PC-9 (cell line): ENCODE measurements at places on chromosomes 2 and 18. TPM values are rescaled to one million over a fixed set of nuclear protein-coding genes. Genes with fewer than 3 reads are reported as not detected.

The TNFRSF11A gene
- total RNA-seq, result 6.3 and 6.7 TPM in 2 replicates

The TRPM8 gene
- total RNA-seq, result 0.48 and 2.1 TPM in 2 replicates

The EFR3B gene
- 0.20 TPM in 1 of 2 replicates, not detected in the other for total RNA-seq

The WDR75 gene
- 18.5 and 27.5 TPM in 2 replicates for total RNA-seq

- H3K4me1 ChIP-seq, result no peaks in the 10 kb centered on the region
- no peaks in the 10 kb centered on the region for H3K36me3 ChIP-seq
- H3K4me3 ChIP-seq, result no peak overlapping the region
- peak; percentile 37 for DNase-seq
- H3K27ac ChIP-seq, result no peak overlapping the region
Observed at GRCh38 chr18:9753846-9754245, 45.7 kb downstream of the RAB31 start.

DNA sequence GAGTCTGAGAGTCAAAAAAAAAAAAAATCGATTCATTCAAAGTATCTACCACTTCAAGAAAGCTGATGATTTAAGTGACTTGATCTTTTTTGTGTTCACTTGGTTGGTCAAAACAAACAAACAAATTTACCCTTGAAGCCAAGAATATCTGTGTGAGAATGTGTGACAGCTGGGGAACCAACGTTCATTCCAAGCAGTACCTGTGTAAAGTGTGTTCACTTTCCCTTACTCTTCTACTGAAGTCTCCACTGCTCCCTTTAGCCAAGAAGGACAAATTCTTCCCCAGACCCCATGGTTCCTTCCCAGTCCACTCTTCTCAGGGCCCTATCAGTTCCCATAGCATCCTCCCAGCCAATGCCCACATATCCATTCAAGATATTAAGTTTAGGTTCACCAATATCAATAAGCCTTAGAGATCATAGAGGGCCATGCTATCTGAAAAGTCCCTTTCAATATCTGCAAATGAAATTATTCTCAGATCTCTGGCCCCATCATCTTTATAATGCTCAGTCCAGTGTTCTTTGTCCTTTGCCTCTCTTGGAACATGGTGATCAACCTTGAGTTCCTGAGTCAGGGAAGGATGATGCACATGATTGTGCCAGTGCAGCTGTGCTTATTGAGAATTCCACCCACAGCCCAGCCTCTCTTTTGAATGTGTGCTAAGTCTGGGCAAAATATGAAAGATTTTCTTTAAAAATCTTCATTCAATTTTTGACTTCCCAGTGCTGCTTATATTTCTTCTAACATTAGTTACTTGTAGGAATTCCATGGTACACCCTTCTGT is 82.8 kb upstream of the DTNA start:
- no peak overlapping the region for H3K27ac ChIP-seq
- H3K4me3 ChIP-seq, result no peak overlapping the region
- DNase-seq, result no peak
- H3K4me1 ChIP-seq, result no peaks in the 10 kb centered on the region
- no peaks in the 10 kb centered on the region for H3K36me3 ChIP-seq

DNA sequence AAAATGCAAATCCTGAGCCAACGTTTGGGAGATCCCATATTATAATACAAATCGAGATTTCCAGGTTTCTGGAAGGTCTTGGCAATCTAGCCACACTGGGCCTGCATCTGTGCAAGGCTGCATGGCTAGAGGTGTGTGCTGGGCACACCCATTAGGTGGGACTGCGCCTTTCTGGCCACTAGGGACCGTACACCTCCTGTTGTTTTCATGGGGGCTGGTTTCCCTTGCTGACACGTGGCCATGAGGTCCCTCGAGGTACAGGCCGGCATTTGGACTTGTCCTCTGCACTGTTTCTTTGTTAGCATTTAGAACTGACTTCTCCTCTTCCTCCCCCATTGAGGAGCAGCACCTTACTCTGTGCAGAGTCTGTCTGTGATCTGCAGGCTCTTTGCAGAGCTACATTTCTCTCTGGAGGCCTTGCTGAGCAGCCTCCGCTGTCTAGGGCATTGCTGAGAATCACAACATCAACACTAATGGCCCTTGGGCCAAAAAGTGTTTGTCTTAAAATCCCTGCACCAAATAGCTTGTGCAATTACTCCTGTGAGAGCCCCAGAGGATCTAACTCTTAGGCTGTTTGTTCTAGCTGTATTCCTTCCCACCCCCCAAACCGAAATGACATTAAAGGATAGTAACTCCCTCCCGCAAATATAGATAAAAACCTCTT is 131.2 kb downstream of the NEDD4L start:
- peaks cover 29% of the 10 kb centered on the region for H3K4me1 ChIP-seq
- no peak overlapping the region for H3K27ac ChIP-seq
- DNase-seq, result no peak
- H3K4me3 ChIP-seq, result no peak overlapping the region
- no peaks in the 10 kb centered on the region for H3K36me3 ChIP-seq
- H3K27me3 ChIP-seq, result no peaks in the 10 kb centered on the region

GRCh38 chr2:57429831-57430230 is 616.8 kb upstream of the VRK2 start:
- DNase-seq, result no peak
- no peak overlapping the region for H3K4me3 ChIP-seq
- H3K4me1 ChIP-seq, result no peaks in the 10 kb centered on the region

DNA sequence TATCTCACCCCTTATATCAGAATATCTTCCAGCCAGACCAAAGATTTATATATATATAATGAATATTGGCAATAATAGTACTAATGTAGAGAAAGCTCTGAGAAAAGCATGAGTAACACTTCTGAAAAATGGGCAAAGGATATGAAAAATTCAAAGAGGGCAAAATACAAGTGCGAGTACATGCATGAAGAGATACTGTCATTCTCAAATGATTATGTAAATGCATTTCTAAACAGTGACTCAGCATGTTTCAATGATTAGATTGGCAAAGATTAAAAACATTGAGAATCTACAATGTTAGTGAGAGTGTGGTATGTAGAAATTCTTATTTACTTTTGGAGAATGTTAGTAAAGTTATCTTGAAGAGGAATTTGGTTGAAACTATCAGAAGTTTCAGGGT is 118.3 kb upstream of the NEDD4L start:
- DNase-seq, result peak; percentile 51
- no peaks in the 10 kb centered on the region for H3K36me3 ChIP-seq
- H3K4me1 ChIP-seq, result peaks cover 10% of the 10 kb centered on the region; the same call in 1 of the 2 replicates
- 0 out of 2 replicates have a peak overlapping the region, but pooled peaks have one; percentile 20 for H3K27ac ChIP-seq

DNA sequence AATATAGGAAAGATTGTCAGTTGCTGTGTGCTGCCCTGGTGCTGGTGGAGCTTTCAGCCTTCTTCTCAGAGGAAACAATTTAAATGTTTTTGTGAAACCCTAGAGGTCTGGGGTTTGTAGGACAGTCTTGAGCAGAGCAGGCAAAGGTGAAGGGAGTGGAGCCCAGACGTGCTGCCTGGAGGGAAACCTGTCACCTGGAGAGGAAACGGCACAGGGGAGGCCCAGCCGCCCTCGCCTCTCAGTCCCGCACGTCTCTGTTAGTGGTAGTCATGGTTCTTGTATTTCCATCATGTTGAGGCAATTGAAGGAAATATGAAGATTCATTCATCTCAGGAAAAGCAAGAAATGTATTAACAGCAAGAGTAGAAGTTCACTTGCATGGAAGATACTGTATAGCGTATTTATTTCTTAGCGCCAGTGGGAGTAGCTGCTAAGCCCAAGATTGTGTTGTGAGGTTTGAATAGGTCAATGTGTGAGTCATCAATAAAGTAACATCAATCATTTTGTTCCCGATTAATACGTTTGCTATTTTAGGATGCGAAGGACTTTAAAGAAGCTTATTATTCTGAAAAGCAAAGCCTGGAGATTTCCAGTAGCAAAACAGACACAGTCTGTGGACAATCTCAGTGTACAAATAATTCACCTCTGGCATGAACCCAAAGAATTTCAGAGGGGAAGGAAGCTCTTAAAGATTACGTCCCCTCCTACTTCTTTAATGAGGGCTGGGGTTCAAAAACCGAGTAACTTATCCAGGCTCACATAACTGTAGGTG is 70.4 kb downstream of the LRRFIP1 start:
- H3K27me3 ChIP-seq, result no peaks in the 10 kb centered on the region
- no peak overlapping the region for H3K4me3 ChIP-seq
- peaks cover 49% of the 10 kb centered on the region for H3K4me1 ChIP-seq
- DNase-seq, result no peak
- H3K36me3 ChIP-seq, result peaks cover 4% of the 10 kb centered on the region; the same call in 1 of the 2 replicates

- DNase-seq, result no peak
- no peaks in the 10 kb centered on the region for H3K27me3 ChIP-seq
- no peak overlapping the region for H3K27ac ChIP-seq
- no peaks in the 10 kb centered on the region for H3K36me3 ChIP-seq
Observed at GRCh38 chr2:228901531-228901930, 369.6 kb downstream of the PID1 start.

DNA sequence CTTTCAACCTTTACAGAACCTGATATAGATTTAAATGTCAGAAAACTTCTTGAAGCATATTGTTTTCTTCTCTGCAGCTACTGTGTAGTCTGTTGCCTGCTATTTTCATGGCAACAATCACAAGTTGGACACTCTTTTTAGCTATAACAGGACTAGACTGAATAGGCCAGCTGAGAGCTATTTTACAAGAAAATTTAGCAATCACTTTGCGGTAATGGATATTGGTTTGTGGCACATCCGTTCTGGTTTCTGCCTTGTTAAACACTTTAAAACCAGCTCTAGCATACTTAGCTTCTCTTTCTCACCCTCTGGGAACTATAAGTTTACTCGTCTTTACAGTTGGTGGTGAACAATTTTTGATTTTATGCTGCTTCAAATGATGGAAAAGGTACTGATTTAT is 125.7 kb downstream of the MAP2 start:
- no peaks in the 10 kb centered on the region for H3K4me1 ChIP-seq
- no peak for DNase-seq
- H3K4me3 ChIP-seq, result no peak overlapping the region
- H3K36me3 ChIP-seq, result no peaks in the 10 kb centered on the region

DNA sequence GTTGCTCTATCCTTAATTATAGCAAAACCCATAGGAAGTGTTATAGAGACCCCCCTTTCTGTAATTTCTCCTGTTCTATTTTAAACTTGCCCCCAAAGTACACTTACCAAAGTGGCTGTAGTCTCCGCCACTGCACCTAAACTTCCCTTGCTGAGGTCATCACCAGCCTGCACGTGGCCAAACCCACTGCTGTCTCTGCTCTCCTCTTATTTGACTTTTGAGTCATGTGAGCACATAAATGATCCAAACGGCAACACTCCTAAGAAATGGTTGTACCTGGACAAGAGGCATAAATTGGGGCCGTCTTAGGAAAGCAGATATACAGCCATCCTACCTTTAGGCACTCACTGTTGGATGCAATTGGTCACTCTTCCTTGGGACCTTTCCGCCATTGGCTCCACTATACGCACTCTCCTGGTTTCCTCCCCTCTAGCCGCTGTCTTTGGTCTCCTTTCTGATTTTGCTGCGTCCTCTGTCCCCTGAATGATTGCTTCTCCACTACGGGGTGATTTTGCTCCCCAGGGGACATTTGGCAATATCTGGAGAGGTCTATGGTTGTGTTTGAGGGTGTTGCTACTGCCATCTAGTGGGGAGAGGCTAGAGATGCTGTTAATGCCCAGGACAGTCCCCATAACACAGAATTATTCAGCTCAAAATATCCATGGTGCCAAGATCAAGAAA is 19.2 kb upstream of the IL36G start:
- H3K4me1 ChIP-seq, result peaks cover 7% of the 10 kb centered on the region; the same call in 1 of the 2 replicates
- H3K4me3 ChIP-seq, result no peak overlapping the region
- no peaks in the 10 kb centered on the region for H3K27me3 ChIP-seq
- no peak for DNase-seq

DNA sequence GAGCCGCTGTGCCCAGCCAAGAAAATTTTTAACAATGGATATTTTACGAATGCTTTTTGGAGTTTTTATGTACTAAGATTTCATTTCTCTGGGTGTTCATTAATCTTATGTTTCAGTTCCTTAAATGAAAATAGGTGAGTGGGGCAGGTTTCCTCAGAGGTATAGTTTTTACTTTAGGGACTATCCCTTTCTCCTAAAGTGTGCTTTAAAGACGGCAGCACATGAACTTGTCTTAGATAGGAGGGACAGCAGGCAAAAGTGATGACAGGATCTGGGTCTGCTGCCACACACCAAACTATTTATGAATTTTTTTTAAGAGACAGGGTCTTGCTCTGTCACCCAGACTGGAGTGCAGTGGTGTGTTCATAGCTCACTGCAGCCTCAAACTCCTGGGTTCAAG is 8.0 kb upstream of the REL start:
- H3K4me3 ChIP-seq, result no peak overlapping the region
- H3K27ac ChIP-seq, result no peak overlapping the region
- no peak for DNase-seq
- no peaks in the 10 kb centered on the region for H3K27me3 ChIP-seq
- no peaks in the 10 kb centered on the region for H3K36me3 ChIP-seq

DNA sequence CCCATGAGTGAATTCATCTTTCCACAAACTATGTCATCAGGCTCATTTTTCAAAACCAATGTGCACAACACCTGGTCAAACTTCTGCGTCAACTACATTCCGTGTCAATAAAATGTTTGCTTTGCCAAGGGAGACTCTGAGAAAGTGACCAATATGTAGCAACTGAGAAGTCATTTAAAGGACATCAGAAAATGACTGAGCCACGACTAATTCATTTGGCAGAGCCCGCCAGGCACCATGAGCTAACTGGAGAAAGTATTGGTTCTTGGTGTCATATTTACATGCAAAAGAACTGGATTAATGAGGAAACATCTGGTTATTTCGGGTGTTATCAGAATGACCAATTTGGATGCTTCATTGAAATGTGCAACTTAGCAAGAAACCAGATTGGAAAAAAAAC is 7.2 kb downstream of the RND3 start:
- no peaks in the 10 kb centered on the region for H3K27me3 ChIP-seq
- peaks cover 58% of the 10 kb centered on the region for H3K36me3 ChIP-seq
- H3K4me1 ChIP-seq, result peaks cover 92% of the 10 kb centered on the region
- peak overlapping the region; percentile 93 for H3K27ac ChIP-seq
- peak overlapping the region; percentile 34; the same call in 1 of the 2 replicates for H3K4me3 ChIP-seq

- H3K27me3 ChIP-seq, result no peaks in the 10 kb centered on the region
- no peak for DNase-seq
- H3K4me3 ChIP-seq, result no peak overlapping the region
Observed at GRCh38 chr2:65539633-65540032, 107.2 kb upstream of the SPRED2 start.

DNA sequence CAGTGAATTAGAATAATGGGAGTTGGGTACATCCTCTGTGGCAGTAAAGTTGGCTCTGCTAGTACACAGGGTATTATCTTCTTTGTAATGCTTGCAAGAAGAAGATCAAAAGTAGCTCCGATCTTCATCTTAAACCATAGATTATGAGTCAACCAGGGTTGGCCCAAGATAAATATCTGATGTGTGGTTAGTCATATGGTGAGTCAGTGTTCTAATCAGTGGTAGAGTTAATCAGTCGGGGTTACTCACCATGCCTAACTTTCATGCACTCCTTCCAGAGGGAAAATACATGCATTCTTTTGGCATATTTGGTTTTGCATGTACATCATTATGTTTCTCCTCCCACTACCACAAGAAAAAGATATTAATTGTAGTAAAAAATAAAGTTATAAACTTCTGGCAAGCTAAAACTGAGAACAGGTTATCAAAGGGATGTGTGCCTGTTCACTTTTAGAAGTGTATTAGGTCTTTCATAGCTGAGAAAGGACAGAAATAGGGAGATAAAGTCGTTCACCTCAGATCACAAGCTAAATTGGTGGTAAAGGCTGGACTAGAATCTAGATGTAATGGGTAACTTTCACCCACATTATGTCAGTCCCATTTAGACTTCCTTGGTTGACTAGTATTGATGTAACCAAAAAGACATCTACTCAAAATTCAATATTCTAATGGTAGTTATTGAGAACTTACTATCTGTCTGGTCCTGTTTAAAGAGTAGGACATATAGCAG is 684.4 kb downstream of the IRS1 start:
- peaks cover 62% of the 10 kb centered on the region for H3K4me1 ChIP-seq
- no peak overlapping the region for H3K4me3 ChIP-seq
- H3K36me3 ChIP-seq, result peaks cover 6% of the 10 kb centered on the region; the same call in 1 of the 2 replicates
